ENCODE measurements at places on chromosomes 1 and 21.

DNA sequence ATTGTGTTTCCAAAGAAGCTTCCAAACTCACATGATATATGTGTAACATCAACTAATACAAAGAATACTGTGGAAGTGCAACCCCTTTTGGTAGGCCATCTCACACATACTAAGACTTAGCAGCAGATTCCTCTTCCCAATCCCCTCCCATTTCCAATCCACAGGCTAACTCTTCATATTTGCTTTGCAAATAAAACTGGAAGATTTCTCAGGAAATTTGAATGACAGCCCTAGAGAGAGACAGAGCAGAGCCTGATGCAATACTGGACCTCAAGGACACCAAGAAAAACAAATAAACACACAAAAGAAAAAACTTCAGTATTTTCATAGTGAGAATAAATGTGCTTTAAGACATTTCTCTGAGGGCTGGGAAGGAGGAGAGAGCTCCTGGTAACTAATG, 190.2 kb upstream of the BRINP3 start:
- no peak for DNase-seq

DNA sequence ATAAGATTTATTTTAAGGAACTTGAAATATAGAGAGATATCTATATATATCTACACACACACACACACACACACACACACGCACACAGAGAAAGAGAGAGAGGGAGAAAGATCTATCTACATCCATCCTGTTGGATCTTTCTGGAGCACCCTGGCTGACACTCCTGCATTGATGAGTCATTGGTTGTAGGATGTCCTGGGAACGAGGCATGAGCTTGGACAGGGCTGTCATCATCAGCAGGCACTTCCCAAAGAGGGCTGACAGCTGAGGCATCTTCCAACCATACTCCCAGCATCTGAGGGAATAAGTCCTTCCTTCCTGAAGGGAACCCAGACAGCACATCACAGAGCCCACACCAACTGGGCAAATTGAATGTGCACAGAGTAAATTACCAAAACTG, 99.1 kb upstream of the ERG start:
- DNase-seq, result no peak

GRCh38 chr1:206495493-206496046, 11.8 kb upstream of the RASSF5 start:
- no peak for DNase-seq

DNA sequence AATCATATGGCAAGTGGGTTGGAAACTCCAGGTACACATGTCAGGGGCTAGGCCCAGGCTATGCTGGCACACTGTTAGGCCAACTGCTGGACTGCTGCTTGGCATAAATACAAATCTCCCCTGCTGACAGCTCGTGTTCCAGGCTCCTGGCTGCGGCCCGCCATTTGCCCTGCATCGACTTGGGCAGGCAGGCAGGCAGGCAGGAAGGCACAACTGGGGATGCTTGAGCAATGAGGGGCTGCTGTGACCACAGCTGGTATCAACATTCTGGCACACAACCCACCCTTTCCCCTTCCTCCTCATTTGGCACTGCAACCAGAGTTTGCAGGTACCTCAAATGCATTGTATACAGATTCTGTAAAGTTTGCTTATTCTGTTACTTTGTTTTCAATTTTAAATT, 53.2 kb downstream of the SAMSN1 start:
- DNase-seq, result no peak

- DNase-seq, result no peak
Measured at GRCh38 chr1:185921636-185922035, 187.4 kb downstream of the HMCN1 start.

GRCh38 chr1:192747943-192748342, 60.9 kb upstream of the RGS2 start:
- DNase-seq, result no peak

DNA sequence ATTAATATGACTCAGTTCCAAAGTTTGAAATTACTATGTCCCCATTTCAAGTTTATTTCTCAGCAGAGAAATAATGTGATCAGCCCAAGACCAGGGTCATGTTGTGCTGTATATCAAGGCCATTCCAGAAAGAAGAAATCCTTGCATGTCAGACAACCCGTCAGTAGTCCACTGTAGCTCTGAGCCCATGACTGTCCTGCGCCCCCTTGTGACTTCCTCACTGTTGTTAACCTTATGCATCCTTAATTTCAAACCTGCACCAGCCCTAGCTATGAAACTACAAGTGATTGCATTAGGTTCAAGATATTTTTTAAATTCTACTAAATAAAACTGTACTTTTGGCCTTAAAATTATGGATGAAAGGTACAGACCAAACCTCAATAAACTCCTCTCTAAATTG, 133.0 kb downstream of the LRRC7 start:
- DNase-seq, result no peak

GRCh38 chr1:30706528-30706927, 16.9 kb downstream of the MATN1 start:
- peak; percentile 36 for DNase-seq

DNA sequence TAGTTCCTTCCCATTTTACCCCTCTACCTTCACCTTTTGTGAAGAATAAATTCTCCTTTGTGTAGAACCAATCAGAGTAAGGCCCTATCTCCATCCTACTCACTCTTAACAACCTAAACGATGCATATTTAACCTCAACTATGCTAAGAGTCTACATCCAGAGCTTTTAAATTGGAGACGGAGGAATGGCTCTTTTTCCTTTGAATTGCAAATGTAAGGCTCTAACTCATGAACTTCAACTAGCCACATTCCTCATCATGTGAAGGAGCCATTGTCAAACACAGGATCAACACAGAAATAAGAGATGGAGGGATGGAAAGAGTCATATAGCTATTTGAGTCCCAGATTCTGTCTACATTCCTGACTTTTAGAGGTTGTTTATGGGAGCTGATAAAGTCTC, 18.2 kb downstream of the DEPDC1 start:
- no peak for DNase-seq

DNA sequence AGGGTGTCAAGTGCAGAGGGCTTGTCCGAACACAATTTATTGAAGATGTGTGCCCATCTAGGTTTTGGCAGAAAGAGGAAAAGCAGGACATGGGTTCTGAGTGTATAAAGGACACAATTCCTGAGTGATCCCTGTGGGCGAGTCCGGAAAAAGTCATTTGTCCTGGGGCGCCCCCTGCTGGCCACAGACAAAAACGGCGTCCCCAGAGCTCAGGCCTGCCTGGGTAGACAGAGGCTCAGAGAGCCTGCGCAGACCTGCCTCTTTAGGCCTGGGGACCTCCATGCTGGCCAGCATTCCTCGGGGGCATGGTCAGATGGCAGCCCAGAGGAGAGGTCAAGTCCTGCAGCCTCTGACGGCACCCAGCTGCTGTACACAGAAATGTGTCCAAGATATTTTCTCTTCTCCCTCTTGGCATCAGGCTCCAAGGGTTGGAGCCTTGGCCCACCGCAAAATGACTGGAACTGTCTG, 65.5 kb upstream of the LRP8 start:
- peak; percentile 86 for DNase-seq

- no peak for DNase-seq
Measured at GRCh38 chr1:112862753-112863426, 93.1 kb downstream of the SLC16A1 start.

- DNase-seq, result no peak
Measured at GRCh38 chr21:26448751-26449150, 124.3 kb downstream of the CYYR1 start.

- DNase-seq, result no peak
Measured at GRCh38 chr1:219560856-219561255, 52.0 kb downstream of the ZC3H11B start.

DNA sequence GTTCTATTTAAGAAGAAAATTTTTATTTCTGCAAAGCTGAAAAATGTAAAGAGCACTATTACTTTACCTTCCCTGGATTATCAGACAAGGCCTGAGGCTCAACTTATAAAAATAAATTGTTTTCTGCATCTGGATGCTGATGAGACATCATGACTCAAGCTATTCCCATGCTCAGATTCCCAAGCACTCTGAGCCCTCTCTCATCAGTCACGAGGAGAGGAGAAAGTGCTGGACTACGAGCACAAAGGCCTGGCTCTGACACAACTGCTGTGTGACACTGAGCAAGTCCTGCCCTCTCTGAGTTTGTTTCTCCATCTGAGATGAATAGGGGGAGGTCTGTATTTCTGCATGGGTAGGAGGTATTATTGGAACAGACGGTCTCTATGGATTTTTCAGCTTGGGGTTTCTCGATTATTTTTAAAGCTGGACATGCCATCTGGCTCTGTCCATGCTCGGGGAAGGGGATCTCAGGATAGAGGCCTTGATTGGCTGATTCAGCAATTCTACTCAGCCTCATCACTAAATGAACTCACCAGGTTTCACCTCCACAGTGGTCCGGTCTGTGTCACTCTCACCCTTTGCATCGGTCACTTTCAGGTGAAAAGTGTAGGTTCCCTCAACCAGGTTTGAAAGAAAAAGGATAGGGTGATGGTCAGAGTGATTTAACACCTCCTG, 107.7 kb downstream of the KIAA0319L start:
- no peak for DNase-seq

DNA sequence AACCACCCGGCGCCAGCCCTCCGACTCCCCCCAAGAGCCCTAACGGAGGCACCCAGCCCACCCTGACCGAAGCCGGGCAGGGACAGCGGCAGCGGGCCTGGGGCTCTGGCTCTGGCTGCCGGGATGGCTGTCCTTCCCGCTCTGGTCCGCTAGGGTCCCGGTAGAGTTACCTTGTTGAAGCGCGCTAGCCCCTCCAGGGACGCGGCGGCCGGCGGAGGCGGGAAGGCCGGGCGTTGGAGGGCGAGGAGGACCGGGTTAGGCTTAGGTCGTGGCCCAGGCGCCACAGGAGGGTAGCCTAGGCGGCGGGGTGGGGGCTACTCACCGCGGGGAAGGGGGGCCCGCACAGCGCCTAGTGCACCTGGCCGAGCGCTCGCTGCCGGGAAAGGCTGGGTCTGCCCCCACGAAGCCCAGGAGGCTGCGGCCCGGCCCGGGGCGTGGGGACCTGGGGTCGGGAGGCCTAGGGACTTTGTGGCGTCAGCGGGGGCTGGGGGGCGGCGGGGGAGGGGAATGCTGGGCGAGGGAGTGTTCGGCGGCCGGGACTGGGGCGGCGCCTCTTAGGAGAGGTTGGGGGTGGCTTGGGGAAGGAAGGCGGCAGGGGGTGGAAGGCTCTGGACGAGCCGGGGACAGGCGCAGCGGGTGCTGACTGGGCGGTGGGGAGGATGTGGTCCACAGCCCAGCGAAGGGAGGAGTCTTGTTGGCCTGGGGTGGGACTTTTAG, at the start of gene TRIM17:
TRIM17 (minus strand) TSS at position 645 of the 717 bp plus-strand sequence. CDS start 1,789 bp downstream, outside the sequence.
- DNase-seq, result no peak

GRCh38 chr21:33008333-33009051, 17.2 kb upstream of the OLIG2 start:
- no peak for DNase-seq

GRCh38 chr1:27009601-27010197, 3.0 kb downstream of the TENT5B start:
- DNase-seq, result no peak

GRCh38 chr1:82874041-82874440, 1073.3 kb downstream of the ADGRL2 start:
- DNase-seq, result no peak
